ENCODE measurements at places on chromosomes 4 and X.

- no peak for DNase-seq
Observed at GRCh38 chr4:661231-661630, 12.8 kb downstream of the ATP5ME start.

- DNase-seq: no peak
Observed at GRCh38 chr4:65918872-65919271, 248.6 kb upstream of the EPHA5 start.

- DNase-seq: no peak
Observed at GRCh38 chr4:143351149-143351691, 14.5 kb downstream of the GAB1 start.

DNA sequence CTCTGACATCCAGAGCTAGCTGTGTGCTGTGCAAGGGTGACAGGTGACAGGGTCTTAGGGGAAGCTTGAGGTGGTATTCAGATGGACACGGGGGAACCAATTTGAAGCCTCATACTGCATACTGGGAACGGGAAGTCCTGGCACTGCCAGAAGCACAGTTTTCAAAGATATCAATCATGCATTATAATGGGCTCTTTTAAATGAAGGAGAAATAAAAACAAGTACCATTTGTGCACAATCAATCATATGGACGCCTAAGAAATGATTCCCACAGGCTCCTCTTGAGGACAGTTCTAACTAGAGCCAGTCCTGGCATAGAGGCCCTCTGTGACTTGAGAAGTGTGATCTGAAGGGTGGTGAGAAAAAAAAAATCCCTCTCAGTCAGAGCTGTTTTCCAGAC, 50.9 kb downstream of the TSC22D3 start:
- no peak for DNase-seq
